ENCODE measurements at places on chromosomes 7 and 10. TPM values are rescaled to one million over a fixed set of nuclear protein-coding genes. Genes with fewer than 3 reads are reported as not detected.

GRCh38 chr7:28106321-28106829 lies 74.2 kb downstream of the JAZF1 start:
- DNase-seq: no peak
- H3K27me3 ChIP-seq: no peaks in the 10 kb centered on the region
- H3K27ac ChIP-seq: no peak overlapping the region
- H3K4me3 ChIP-seq: no peak overlapping the region

The PRLHR gene
- not detected for total RNA-seq

DNA sequence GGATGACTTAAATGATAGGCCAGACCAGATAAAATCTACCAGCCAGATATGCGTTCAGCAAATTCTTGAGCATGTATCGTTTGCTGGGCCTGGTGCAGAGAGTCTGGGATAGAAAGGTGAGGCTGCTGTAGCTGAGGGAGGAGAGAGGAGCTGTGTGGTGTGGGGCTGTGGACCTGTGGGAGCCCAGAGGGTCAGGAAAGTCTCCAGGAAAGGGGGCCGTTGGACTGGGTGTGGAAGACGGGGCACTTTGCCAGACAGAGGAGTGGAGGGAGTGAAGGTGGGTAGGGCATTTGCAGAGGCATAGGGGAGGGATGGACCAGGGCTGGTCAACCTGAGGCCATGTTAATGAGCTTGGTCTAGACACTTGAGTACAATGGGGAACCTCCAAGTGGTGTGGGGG lies 124.7 kb upstream of the UNC5B start:
- no peaks in the 10 kb centered on the region for H3K4me1 ChIP-seq
- no peak for DNase-seq
- no peak overlapping the region for H3K4me3 ChIP-seq
- H3K27me3 ChIP-seq: peaks cover 6% of the 10 kb centered on the region
- H3K27ac ChIP-seq: no peak overlapping the region

The AKR1D1 gene
- total RNA-seq: not detected

DNA sequence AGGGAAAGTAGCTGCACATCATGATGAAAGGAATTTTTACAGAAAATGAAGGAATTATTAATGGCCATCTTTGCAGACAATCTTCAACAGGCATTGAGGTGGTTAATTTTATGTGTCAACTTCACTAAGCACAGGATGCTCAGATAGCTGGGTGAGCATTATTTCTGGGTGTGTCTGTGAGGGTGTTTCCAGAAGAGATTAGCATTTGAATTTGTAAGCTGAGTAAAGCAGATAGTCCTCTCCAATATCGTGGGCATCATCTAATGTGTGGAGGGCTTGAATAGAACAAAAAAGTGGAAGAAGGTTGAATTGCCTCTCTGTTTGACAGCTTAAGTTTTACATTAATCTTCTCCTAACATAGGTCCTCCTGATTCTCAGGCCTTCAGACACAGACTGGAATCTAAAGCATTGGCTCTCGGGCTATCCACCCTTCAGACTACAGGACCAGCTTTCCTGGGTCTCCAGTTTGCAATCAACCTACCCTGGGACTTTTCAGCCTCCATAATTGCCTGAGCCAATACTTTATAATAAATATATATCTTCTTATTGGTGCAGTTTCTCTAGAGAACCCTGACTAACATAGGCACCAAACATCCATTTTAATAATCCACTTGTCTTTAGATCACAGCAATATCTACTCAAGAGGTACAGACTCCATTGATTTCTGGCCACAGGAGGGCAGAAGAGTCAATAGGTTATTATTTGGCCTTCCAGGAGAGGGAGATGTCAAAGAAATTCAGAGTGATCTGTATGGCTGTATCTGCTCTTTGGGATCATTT lies 10.5 kb upstream of the CRPPA start:
- H3K4me3 ChIP-seq: no peak overlapping the region
- no peaks in the 10 kb centered on the region for H3K36me3 ChIP-seq
- H3K27ac ChIP-seq: no peak overlapping the region
- peak; percentile 18 for DNase-seq
- H3K27me3 ChIP-seq: no peaks in the 10 kb centered on the region

The REEP3 gene
- total RNA-seq: 20.7 TPM

DNA sequence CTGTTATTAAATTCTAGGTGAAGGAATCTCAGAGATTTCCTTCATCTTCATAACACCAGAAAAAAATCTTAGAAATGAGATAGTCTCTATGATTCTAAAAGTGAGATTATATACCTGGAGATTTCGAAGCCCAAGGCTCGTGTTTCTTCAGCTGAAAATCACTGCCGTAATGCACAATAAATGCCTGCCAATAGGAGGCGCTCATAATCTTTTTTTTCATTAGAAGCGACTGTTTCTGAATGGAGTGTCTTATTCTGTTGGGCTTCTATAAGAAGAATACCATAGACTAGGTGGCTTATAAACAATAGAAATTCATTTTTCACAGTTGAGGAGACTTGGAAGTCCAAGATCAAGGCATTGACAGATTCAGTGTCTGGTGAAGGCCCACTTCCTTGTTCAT lies 294.7 kb downstream of the PRKG1 start:
- no peaks in the 10 kb centered on the region for H3K4me1 ChIP-seq
- no peak overlapping the region for H3K4me3 ChIP-seq
- H3K27ac ChIP-seq: no peak overlapping the region
- DNase-seq: no peak
- H3K27me3 ChIP-seq: no peaks in the 10 kb centered on the region
- no peaks in the 10 kb centered on the region for H3K36me3 ChIP-seq

Data from activated CD4-positive, alpha-beta memory T cell treated with anti-CD3 and anti-CD28 coated beads for 36 hours (primary cell).